Lower leg skin (tissue), 4 donors: ENCODE measurements at places on chromosomes 11 and 22.
A peak's percentile ranks its signal among the peaks of the same experiment; 100 is the strongest.

- DNase-seq: peak; percentile 63
Measured at GRCh38 chr11:35893796-35894475, 49.9 kb upstream of the LDLRAD3 start.

DNA sequence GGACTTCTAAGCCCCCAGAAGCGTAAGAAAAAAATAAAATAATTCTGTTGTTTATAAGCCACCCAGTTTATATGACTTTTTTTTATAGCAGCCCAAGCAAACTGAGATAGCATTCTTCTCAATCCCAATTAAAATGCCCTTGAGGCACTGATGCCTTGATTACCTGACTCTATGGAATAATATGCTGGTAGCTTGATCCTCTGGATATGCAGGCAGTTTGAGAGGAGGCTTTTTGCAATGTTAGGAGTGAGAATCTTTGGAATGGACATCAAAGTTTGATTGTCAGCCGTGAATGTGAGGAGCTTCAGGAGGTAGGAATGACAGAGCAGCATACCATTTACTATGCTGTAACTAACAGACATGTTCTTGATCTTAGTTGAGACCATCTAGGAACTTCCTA lies 275.6 kb downstream of the AASDHPPT start:
- no peak for DNase-seq

DNA sequence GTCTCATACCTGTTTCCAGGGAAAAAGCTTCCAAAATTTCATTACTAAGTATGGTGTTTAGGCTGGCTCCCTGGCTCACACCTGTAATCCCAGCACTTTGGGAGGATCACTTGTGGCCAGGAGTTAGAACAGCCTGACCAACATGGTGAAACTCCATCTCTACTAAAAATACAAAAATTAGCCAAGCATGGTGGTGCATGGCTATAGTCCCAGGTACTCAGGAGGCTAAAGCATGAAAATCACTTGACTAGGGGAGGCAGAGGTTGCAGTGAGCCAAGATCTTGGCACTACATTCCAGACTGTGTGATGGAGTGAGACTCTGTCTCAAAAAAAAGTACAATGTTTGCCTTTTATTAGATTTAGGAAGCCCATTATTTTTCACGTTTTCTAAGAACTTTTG lies 331.5 kb upstream of the CCDC90B start:
- no peak for DNase-seq

GRCh38 chr11:8366316-8366715 lies 102.6 kb upstream of the LMO1 start:
- DNase-seq: no peak
